ENCODE measurements at places on chromosomes 4 and X. TPM values are rescaled to one million over a fixed set of nuclear protein-coding genes. Genes with fewer than 3 reads are reported as not detected.

The SULT1B1 gene
- total RNA-seq = 0.53 TPM

GRCh38 chr4:110865611-110866259, 242.9 kb upstream of the PITX2 start:
- no peaks in the 10 kb centered on the region for H3K27me3 ChIP-seq
- H3K4me1 ChIP-seq = no peaks in the 10 kb centered on the region
- DNase-seq = peak; percentile 7
- no peaks in the 10 kb centered on the region for H3K36me3 ChIP-seq

DNA sequence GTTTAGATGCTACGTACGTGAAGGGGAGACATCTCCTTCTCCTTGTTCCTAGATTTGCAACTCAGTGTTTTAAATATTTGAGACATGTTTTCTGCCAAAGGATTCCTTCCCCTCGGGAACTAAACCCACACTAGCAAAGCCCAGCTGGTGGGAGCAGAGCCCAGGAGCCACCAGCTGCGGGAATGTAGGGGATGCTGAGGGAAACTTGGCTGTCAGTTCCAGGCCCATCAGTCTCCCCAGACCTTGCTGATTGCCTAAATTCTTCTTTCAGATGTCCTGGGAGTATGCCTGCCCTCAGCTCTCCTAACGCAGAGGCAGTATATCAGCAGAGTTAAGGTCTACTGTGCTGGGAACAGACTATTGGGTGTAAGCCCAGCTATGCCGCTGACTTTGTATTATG, 630.0 kb upstream of the TENM3 start:
- H3K4me3 ChIP-seq = no peak overlapping the region
- peaks cover 4% of the 10 kb centered on the region for H3K4me1 ChIP-seq
- H3K36me3 ChIP-seq = no peaks in the 10 kb centered on the region
- H3K27me3 ChIP-seq = no peaks in the 10 kb centered on the region

GRCh38 chrX:97564496-97564895, 680.8 kb downstream of the RPA4 start:
- no peaks in the 10 kb centered on the region for H3K36me3 ChIP-seq
- H3K4me3 ChIP-seq = no peak overlapping the region

- H3K27me3 ChIP-seq = no peaks in the 10 kb centered on the region
- peaks cover 4% of the 10 kb centered on the region for H3K4me1 ChIP-seq
- H3K4me3 ChIP-seq = no peak overlapping the region
- DNase-seq = no peak
Measured at GRCh38 chr4:40729555-40729954, 20.2 kb upstream of the NSUN7 start.

Measured in muscle of leg (tissue), 16 donors.